ENCODE measurements at places on chromosomes 6 and 20.

DNA sequence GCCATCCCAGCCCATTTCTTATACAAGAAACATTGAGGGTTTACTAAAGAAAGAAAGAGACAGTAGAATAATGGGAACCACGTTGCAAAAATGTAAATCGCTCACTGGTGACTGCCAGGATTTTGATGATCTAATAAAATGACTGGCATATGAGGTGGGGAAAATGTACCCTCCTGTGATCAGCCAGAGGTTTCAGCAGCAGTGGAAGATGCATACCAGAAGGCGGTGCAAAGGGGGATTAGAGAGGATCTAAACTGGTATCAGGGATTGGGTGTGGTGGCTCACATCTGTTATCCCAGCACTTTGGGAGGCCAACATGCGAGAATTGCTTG lies 60.8 kb upstream of the DDR1 start:
- no peak for DNase-seq

DNA sequence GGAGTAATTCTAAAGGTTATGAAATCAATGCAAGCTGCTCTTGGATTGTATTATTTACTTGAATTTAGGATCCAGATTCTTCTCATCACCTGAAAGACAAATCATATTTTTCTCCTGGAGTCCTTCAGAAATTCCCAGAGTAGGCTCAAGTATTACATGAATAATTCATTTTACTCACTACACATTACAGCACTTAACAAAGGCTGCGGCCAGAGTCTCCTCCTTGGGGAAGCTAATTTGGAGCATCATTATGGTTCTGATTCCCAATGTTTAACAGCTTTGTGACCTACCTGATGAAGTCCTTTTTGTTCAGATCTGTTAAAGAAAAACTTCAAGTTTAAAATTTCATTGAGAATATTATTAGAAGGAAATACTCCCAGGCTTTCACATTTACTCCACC lies 28.7 kb downstream of the GRIK2 start:
- no peak for DNase-seq

GRCh38 chr6:118297821-118298220 lies 250.3 kb upstream of the PLN start:
- DNase-seq, result no peak

DNA sequence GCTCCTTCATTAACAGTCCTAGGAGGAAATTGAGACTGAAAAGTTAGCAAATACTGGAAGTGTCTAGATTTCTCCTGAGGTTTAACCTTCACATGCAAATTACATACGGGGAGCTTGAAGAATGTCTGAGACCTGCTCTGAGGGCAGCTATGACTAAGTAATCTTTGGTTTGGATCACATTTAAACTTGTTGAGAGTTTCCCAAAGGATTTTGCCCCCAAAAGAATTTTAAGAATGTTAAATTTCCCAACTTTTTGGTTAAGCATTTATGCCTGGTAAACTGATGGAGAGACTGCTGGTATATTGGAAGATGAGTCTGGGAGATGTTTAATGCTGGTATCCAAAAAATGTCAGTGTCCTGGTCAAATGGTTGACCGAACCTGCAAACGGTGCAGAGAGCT lies 97.0 kb downstream of the RREB1 start:
- DNase-seq, result no peak

DNA sequence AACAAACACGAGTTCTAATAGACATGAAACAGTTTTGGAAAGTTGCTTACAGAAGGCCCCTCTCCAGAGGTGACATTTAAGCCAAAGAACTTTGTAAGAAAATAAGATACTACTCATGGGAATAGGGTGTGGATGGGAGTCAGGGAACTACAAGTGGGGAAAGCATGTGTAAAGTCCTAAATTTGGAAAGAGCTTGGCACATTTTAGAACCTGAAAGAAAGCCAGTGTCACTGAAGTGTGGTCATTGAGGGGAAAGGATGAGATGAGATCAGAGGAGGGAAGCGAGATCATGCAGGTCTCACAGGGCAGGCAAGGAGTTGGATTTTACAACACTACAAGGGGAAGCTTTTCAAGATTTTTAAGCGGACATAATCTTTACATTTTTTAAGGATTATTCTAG lies 38.0 kb downstream of the VGLL2 start:
- no peak for DNase-seq

DNA sequence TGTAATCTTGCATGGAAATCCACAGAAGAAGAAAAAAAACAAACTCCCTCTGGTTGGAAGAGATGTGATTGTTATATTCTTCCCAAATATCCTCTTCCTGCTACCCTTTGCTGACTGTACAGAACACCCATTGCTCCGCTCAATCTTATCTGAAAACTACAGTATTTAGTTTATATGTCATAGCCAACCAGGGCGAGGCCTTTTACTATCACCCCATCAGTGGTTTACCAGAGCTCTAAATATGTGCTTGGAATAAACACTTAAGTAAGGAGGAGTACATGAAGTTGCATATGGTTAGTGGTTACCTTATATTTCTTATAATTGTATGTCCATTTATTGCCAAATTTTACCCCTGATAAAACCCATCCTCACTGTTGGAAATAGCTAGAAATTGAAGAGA lies 12.2 kb downstream of the PRL start:
- no peak for DNase-seq

DNA sequence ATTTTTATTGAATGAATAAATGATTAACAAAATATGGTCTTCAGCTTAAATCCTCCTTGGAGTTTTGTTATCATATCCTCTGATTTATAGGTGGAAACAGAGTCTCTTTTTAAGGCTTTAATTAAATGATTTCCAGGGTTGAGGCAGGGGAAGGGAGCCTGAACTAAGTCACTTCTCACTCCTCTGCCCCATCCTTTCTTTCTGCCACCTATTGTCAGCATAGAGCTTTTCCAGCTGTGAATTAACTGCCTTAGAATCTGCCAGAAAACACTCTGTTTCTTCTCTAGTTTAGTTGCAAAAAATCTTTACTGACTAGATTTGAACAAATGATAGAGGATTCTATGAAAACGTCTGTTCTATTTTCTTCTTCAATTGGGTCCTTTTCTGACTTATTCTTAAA lies 9.8 kb downstream of the OGFRL1 start:
- DNase-seq, result no peak

DNA sequence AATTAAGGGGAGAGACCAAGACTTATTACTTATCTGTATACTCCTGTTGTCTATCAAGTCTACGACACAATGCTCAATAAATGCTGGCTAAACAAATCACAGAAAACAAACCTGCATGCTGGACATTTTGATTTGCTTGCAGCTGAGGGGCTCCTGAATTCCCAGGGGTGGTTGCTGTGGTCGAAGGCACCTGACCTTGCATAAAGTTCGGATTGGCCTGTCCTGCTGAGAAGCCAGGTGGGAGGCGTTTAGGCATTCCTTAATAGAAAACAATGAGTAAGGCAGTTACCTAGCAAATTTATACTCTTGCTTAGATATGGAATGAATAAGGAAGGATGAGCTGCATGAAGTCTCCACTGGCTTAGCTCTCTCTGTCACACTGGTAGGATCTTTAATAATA lies 50.5 kb downstream of the TP53INP2 start:
- DNase-seq, result no peak

DNA sequence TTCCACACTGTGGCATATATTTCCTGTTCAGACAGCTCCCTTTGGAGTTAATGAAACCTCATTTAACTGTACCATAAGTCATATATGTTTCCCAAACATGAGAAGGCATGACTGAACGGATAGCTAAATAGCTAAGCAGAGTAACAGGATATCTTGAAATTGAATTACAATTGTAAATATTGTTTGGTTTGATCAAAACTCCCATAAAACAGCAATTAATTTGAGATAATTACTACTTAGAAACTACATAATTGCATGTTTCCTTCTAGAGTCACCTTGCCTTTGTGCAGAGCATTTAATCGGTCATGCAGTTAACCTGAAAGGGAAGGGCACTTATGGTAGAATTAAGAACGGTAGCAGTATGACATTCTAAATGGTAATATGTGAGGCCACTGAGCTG lies 179.0 kb upstream of the MAP3K7 start:
- DNase-seq, result no peak

- no peak for DNase-seq
Observed at GRCh38 chr20:43855803-43856202, 58.8 kb upstream of the TOX2 start.

DNA sequence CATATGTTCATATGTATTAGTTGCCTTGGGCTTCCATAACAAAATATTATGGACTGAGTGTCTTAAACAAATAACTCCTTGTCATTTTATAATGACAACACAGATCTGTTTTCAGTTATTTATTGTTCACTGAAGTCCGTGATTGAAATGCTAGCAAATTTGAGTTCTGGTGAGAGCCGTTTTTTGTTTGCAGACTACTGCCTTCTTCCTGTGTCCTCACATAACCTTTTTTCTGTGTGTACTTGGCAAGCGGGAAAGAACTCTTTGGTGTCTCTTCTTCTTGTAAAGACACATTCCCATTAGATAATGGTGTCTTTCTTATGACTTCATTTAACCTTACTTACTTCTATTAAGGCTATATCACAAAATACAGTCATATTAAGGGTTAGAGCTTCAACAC lies 482.9 kb upstream of the EYS start:
- DNase-seq, result no peak

- no peak for DNase-seq
Observed at GRCh38 chr6:39793516-39793915, 1.3 kb downstream of the DAAM2 start.

GRCh38 chr6:55578537-55579363 lies at the start of gene HMGCLL1:
TSS of gene HMGCLL1 (minus strand) at chr6:55579192. CDS start at chr6:55579055, 137 bp downstream.
- no peak for DNase-seq

DNA sequence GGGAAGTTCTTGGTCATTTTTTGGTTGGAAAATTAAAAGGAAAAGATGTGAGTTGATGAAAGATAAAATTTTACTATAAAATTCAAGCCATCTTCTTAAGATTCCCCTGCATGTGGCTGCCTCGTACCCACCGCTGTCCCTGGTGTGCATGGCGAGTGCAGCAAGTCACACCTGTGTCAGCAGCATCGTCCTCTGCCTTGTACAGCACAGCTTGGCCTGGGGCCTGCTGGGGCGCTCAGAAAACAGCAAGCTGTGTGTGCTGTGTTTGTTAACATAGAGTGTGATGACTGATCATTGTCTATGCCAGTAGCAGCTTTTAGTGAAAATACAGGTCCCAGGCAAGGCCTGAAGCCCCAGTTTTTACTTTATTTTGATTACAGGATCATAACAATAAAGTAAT lies 56.7 kb downstream of the FAM120B start:
- no peak for DNase-seq

DNA sequence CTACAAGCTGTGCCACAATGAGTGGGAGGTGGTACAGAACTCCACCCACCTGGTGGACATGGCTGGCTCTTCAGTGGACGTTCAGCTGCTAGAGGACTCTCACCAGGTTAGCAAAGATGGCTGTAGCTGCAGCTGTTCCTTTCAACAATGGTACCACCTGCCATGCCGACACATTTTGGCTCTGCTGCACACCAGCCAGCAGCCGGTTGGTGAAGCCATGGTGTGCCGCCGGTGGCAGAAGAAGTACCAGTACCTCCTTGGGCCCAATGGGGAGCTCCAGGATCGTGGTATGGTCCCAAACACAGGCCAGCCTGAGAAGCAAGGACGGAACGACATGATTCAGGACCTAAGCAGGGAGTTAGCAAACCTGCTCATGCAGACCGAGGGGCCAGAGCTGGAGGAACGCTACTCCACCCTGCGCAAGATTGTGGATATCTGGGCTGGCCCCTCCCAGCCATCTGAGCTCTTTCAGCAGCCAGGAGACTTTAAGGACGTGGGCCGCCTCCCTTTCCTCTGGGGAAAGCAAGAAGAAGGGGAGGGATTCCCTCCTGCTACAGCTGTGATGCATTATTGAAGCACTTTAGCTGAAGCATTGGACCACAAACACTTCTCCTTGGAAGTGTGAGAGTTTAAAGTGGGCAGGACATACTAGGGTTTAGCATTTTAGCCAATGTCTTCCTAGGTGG lies 2.8 kb upstream of the ZSWIM1 start:
- no peak for DNase-seq

GRCh38 chr20:8309634-8310033 lies 177.6 kb downstream of the PLCB1 start:
- DNase-seq, result no peak

- no peak for DNase-seq
Observed at GRCh38 chr20:45410887-45411286, 2.8 kb downstream of the DBNDD2 start.

- DNase-seq, result no peak
Observed at GRCh38 chr20:38126932-38127621, 38.0 kb downstream of the TGM2 start.

DNA sequence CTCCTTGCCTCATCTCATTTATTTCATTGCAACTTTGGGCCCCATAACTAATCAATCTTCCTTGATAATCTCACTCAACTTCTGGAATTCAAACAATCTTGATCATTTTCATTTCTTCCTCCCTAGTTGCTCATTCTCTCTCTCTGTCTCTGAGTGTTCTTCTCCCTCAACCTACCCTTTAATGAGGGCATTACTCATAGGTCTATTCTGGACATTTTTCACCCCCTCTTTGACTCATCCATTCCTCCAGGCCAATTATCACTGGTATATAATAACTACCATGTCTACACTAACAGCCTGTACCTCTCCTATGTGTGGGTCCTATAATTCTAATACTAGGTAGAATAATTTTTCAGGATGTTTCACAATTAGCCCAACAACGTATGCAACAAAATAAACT lies 78.8 kb downstream of the COL21A1 start:
- no peak for DNase-seq

GRCh38 chr6:87784051-87784450 lies 82.0 kb upstream of the AKIRIN2 start:
- no peak for DNase-seq

DNA sequence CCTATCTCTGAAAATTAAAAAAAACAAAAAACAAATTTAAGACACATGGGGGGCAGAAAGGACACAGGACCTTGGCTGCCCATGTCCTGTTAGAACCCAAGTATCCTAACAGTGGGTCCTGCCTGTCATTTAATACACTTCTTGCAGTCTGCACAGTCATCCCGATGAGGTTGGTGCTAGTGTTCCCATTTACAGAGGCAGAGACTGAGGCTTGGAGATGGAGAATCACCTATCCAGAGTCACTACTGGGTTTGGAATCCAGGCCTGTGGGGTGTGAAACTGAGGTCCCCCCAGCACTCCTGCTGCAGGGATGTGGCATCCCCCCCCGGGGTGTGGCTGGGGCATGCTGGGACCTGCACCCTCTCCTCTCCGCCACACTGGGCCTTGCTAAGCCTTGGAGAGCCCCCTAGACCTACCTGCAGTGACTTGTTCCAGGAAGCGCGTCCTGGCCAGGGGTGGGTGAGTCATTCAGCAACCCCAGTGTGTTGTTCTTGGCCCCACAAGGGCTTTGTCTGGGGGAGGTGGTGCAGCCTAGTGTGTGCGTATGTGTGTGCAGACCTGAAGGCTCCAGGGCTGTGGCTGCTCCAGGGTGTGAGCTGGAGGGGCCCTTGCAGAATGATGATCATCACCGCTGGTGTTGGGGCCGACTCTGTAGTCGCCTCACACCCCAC lies 49.7 kb downstream of the BCAS4 start:
- peak; percentile 31 for DNase-seq

- no peak for DNase-seq
Observed at GRCh38 chr20:41001497-41001896, 27.1 kb upstream of the TOP1 start.

GRCh38 chr20:13771853-13772453 lies 12.8 kb downstream of the ESF1 start:
- DNase-seq, result no peak

- no peak for DNase-seq
Observed at GRCh38 chr20:61804752-61805295, 260.9 kb downstream of the TAF4 start.

GRCh38 chr6:147195510-147195909 lies 8.7 kb upstream of the STXBP5 start:
- no peak for DNase-seq

GRCh38 chr20:50580016-50580747 lies 70.0 kb downstream of the PTPN1 start:
- peak; percentile 60 for DNase-seq

GRCh38 chr6:88167352-88167937 lies 1.3 kb upstream of the CNR1 start:
- DNase-seq, result no peak

All from stimulated activated CD4-positive, alpha-beta T cell treated with anti-CD3 and anti-CD28 coated beads, Interleukin-4, amount 100 ng/mL, for 24 hours (primary cell).